ENCODE measurements at places on chromosomes 2 and 18.

DNA sequence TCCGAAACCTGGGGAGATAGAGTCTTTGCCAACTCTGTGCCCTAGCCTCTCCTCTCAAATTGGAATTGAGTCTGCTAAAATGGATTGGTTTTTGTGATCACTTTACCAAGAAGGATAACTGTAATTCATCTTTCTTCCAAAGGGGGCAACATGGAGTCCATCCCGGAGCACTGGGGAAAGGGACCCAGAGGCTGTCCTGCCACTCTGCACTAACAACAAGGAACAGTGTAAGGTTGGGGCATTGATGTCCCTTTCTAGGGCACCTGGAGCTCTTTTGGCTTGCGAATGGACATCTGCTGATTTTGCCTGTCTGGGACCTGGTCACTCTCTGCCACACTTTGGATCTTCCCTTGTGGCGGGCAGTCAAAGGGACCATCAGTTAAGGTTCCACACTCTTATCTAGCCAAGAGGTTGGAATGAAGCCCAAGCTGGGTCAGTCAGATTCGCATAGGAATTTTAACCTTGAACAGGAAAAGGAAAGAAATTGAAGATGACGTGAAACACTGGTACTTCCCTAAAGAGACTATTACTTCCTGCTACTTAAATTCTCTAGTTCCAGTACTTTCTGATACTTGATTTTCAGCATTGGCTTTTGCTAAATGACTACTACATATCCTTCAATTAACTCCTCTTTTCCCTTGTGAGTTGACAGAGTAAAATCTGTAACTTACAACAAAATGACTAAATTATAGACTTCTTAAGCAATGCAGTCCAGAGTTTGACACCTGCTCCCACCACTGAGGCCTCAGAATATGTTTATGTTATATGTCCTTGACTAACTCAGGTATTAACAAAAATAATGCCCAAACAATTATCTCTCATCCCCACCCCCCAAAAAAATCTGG, 64.7 kb upstream of the KLF7 start:
- DNase-seq = no peak

DNA sequence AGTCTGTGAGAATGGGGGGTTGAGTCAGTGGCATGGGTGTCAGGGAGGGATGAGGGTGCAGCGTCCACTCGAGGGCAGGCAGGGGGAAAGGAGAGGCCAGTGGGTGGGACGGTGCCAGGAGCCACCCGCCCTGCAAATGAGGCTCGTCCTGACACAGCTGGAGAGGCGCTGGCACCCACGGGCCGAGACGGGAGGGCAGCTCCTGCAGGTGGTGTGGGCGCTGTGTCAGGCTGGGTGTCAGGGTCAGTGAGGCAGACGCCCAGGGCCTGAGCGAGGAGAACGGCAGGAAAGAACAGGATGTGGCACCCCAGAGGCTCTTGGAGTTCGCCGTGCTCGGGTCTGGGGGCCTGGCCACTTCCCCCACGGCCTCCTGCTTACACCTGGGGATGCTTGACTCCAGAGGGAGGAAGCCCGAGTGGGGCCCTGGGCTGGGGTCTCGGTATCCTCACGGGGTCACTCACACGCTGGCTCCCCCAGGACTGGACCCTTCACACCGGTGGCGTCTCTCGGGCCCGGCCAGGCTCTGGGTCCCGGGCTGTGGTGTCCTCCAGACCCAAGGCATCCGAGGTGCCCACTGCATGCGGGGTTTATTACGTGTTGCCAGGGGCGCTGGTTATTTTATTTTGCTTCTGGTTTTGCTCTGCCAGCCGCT, 130.5 kb upstream of the CTDP1 start:
- no peak for DNase-seq

DNA sequence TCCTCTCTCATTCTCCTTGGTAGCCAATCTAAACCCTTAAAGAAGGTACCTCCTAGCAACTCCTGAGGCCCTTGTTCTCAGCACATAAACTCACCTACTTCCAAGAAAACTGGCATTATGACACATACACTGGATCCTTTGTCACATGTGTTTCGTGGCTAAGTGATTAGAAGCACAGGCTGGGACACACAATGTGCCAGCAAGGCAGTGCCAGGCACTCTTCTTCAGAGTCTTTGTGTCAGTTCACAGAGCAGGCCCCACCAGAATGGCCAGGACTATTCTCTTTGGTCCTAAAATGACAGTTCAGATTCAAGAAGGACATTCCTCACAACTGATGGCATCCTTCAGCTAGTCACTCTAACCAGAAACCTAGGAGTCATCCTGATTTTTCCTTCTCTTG, 40.3 kb downstream of the SMC6 start:
- DNase-seq = no peak

DNA sequence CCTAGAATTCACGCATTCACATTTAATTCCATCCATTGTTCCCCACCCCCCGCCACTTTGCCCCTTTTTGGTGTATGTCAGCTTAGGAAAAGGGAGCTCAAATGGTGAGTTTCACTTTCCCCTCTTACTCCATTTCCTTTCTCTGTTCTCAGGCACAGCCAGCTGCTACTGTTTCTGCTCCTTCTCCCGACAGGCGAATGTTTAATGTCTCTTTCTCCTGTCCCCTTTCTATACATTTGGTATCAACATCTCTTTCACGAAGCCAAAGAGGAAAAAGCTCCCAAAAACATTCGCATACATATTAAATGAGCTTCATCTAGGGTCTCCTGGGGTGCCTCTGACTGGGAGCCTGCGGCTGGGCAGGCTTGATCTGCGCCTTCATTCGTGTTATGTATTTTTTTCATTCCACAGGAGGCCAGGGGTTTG, 124.2 kb upstream of the SATB2 start:
- DNase-seq = no peak

DNA sequence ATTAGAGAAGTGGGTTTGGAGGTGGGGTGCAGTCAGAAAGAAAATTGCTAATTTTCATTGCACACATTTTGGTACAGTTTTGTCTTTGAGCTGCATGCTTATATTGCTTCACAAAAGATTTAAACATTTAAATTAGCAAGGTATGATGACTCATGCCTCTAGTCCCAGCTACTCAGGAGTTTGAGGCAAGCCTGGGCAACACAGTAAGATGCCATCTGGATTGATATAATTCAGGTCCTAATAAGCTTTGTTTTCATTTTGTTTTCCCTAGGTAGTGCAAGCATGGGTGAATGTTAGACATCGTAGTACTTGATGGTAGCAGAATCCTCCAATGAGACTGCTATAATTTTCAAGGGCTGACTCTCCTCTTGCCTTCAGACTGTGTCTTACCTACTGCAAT, 396.7 kb upstream of the RGPD4 start:
- no peak for DNase-seq

GRCh38 chr2:37973615-37974353, 48.7 kb downstream of the RMDN2 start:
- no peak for DNase-seq

DNA sequence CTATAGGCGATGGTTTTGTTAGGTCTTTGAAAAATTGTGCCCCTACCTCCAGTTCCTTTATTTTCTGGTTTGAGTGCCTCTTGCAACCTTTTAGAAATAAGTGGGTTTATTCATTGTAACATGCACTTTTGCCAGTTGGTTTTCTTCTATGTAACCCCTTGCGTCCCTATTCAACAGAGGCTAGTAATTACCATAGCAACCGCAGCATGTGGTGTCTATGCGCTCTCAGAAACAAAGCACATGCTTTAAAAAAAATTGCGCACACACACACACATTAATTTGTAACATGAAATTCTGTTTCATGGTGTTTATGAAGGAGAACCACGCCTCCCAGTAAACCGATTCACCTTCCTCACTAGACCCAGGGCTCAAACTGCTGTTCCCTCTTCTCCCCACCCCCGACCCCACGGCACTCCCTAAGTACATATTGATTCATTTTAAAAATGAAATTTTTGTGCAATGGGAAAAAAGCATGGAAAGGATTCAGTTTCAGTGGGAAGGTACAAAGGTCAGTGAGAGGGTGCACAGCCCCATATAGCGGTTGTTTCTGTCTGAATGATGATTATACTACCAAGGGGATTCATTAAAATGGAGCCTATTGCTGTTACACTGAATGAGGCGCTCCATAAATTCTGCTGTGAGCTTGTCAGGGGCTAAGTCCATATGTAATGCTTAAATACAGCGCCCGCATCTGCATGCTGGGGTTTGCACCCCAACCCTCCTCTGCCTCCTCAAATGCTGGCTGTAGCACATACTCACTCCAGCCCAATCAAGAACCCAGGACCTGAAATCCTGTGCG, 206.9 kb downstream of the ICOS start:
- no peak for DNase-seq

DNA sequence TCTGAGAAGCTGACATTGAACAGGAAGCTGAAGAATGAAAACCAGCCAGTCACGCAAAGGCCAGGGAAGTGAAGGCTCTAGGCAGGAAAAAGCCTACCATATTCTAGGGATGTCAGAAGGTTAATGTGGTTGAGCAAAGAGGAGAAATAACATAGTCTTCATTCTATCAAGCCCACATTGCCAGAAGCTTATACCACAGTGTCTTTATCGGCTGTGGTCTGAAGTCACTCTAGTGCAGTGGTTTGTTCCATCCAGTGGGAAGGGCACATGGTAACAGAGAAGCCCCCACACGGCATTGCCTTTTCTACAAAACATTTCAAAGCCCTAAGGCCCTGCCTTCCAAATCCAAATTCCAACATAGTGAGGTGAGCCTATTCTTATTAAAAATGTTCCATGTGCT, 311.3 kb downstream of the TNS1 start:
- no peak for DNase-seq

DNA sequence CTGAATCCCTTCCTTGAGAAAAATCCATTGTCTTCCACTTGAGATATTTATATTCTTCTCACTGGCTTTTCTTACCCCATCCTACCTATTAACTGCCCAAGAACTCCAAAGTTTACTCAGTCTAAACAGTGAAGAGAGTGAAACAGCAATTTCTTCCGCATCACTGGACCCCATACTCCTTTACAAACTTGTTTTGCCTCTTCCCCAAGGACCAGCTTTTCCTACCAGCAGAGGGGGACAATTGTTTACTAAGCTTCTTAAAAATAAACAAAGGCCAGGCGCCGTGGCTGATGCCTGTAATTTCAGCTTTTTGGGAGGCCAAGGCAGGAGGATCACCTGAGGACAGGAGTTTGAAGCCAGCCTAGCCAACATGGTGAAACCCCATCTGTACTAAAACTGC, 52.0 kb downstream of the LRATD1 start:
- no peak for DNase-seq

- no peak for DNase-seq
Measured at GRCh38 chr18:24209558-24209957, 70.7 kb downstream of the CABYR start.

GRCh38 chr2:178819147-178819875, 12.1 kb upstream of the TTN start:
- no peak for DNase-seq

- no peak for DNase-seq
Measured at GRCh38 chr2:150088538-150088937, 398.9 kb downstream of the RND3 start.

DNA sequence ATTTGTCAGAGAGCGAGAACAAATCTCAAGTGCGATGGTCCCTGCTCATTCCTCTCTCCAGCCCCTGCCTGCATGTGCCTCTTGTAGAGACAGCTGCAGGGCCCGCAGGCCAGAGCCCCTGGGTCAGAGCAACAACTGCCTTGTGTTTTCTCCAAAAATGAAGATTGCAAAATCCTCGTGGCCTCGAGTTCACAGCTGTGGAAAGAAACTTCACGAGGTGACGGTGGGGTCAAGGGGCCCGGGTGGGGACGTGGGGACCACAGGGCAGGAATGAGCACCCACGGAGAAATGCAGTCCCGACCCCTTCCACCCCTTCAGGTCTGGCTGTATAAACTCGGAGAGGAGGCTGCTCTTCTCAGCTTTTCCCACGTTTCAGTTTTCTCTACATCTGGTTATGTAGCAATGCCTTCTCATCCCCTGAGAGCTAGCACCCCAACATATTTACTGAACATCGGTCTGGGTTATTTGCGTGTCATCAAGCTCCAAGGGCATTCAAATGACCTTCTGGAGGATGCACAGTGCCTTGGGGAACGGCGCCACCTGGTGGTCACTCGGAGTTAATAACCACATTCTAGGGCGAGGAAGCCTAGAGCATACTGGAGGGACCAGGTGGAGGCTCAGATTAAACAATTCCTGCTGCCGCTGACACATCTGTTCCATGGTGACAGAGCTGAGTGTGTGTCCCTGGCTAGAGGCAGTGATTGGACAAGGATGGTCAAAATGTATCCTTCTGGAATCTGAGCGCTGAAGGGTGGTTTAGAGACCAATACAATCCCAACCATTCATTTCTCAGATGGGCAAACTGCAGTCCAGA, 91.4 kb upstream of the CYRIA start:
- DNase-seq = peak; percentile 30

GRCh38 chr2:161136696-161137324, 23.4 kb upstream of the TANK start:
- DNase-seq = peak; percentile 19

DNA sequence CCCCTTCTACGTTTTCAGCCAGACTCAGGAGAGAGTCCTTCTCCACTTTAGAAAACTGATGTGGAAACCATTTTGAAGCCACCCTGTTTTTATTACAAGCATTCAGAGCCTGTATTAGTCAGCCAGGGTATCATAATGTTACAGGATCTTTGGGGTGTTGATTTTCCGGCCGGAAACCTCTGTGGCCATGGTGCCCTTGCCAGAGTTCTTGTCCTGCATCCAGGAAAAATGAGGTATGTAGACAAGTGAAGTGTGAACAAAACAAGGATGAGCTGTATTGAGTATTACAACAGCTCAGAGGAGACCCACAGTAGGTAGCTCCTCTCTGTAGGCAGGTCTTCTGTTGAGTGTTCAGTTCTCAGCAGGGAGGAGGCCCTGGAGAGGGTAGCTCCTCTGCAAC, 241.0 kb upstream of the COPS8 start:
- DNase-seq = no peak

DNA sequence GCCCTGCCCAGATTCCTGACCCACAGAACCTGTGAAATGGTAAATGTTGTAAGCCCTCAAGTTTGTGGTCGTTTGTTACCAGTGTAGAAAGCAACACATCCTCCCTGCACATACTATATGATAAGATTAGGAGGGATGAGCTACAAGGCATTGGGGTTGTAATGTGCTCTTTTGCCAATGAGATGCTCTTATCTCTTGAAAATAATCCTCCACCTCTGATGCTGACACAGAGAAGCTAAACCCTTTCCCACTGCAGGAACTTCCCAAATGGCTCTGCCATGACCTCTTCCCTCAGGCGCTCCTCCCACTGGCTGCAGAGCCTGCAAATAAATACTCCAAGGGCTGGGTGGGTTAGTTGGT, 23.5 kb downstream of the CDC42EP3 start:
- DNase-seq = no peak

DNA sequence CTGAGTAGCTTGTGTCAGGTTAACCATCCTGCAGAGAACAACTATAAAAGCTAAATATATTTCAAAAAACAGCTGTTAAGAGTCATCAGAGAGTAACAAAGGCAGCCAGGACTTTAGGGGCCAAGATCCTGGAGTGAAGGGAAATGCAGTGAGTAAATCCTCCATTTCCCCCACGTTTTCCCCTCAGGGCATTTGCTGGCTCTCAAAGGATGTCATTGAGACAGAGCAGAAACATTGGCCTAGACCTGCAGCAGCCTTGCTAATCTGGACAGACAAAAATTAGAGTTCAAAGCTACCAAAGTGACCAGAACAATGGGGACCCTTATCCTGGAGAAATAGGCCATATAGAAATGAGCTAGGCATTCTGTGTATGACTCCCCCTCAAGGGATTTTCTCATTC, 21.1 kb upstream of the KLHL29 start:
- DNase-seq = no peak

GRCh38 chr2:115364093-115364492, 921.7 kb downstream of the DPP10 start:
- DNase-seq = no peak

GRCh38 chr2:221097568-221097915, 474.6 kb downstream of the EPHA4 start:
- no peak for DNase-seq

- no peak for DNase-seq
Measured at GRCh38 chr2:200479692-200480265, 30.1 kb downstream of the KCTD18 start.

Measured in stimulated activated CD4-positive, alpha-beta T cell treated with anti-CD3 and anti-CD28 coated beads, Interleukin-4, amount 100 ng/mL, for 4 hours (primary cell).